Dorsolateral prefrontal cortex (tissue), 122 donors: ENCODE measurements at places on chromosomes 1 and 21. TPM values are rescaled to one million over a fixed set of nuclear protein-coding genes. Genes with fewer than 3 reads are reported as not detected.

SPRR1A gene
- not detected for total RNA-seq

TSPAN1 gene
- total RNA-seq = 5.8 TPM

OR2L8 gene
- 2.2 TPM for total RNA-seq

HRNR gene
- total RNA-seq = not detected

UBL4B gene
- total RNA-seq = not detected

FAM163A gene
- total RNA-seq = 0.53 TPM

RBM11 gene
- total RNA-seq = 18.8 TPM

CNKSR1 gene
- 8.8 TPM for total RNA-seq

CA14 gene
- 12.6 TPM for total RNA-seq

THEM5 gene
- total RNA-seq = not detected

ITLN2 gene
- total RNA-seq = not detected

ADORA3 gene
- 13.7 TPM for total RNA-seq

VCAM1 gene
- 1.4 TPM for total RNA-seq

DCDC2B gene
- not detected for total RNA-seq

IVL gene
- total RNA-seq = not detected

ANKRD45 gene
- 6.4 TPM for total RNA-seq

GNAT2 gene
- total RNA-seq = not detected

NCAM2 gene
- total RNA-seq = 188 TPM

CYP4X1 gene
- 18.9 TPM for total RNA-seq

ANGPTL1 gene
- total RNA-seq = 1.2 TPM

ARHGEF16 gene
- total RNA-seq = 1.6 TPM

OLIG2 gene
- total RNA-seq = 49.1 TPM

GUCA2A gene
- not detected for total RNA-seq

C1orf167 gene
- not detected for total RNA-seq

RYR2 gene
- 105 TPM for total RNA-seq

S1PR1 gene
- total RNA-seq = 51.5 TPM

SPRR5 gene
- total RNA-seq = not detected

HAO2 gene
- not detected for total RNA-seq

ANGPTL3 gene
- total RNA-seq = not detected

DCST2 gene
- 0.66 TPM for total RNA-seq

RHD gene
- total RNA-seq = not detected

PI4KB gene
- total RNA-seq = 85.4 TPM

ANKRD34A gene
- total RNA-seq = 25.8 TPM

VHLL gene
- not detected for total RNA-seq

AHCYL1 gene
- total RNA-seq = 247 TPM

GCLM gene
- total RNA-seq = 30.0 TPM

SAMD11 gene
- 6.6 TPM for total RNA-seq

C1QB gene
- 42.3 TPM for total RNA-seq

MX2 gene
- total RNA-seq = 5.2 TPM

HMGN1 gene
- total RNA-seq = 83.8 TPM

POGK gene
- 42.3 TPM for total RNA-seq

AADACL3 gene
- total RNA-seq = not detected

TMEM51 gene
- 6.5 TPM for total RNA-seq

PLEKHA6 gene
- 103 TPM for total RNA-seq

CFHR3 gene
- not detected for total RNA-seq

ESPN gene
- total RNA-seq = 2.5 TPM

TACSTD2 gene
- total RNA-seq = not detected
